ENCODE measurements at places on chromosomes 12 and 14.

GRCh38 chr12:109165599-109165998, 49.2 kb downstream of the ACACB start:
- DNase-seq = no peak

DNA sequence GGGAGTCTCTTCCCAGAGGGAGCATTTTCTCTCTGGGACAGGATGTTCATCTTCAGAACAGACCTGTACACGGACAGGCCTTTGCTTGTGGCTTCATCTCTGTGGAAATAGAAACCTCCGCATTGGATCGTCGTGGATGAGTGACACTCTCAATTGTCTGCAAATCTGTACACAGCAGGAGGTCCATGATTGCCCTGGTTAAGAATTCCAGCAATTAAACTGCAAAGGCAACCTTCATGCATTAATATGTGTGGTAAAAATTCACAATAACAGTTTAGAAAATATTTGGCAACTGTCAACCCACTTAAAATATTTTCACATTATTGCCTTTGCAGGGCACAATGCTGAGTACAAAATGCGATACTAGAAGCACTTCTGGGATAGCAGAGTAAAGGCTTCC, 149.8 kb upstream of the SFSWAP start:
- DNase-seq = no peak

DNA sequence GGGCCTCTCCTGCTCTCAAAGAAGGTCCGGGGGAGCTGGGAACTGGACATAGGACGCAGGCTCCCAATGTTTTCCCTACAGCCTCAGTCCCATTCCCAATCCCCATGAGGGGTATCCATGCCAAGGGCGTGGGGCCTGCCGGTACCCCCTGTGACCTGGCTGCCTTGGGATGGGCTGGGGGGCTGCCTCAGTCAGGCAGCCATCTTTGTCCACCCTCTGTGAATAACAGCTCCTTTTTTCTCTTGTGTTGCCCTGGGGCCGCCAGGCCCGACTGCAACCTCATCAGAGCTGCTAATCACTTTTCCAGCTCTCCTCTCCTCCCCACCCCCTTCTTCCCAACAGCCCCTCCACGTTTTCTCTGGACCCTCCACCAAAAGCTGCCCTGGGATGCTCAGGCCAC, 11.2 kb downstream of the FIGNL2 start:
- no peak for DNase-seq

DNA sequence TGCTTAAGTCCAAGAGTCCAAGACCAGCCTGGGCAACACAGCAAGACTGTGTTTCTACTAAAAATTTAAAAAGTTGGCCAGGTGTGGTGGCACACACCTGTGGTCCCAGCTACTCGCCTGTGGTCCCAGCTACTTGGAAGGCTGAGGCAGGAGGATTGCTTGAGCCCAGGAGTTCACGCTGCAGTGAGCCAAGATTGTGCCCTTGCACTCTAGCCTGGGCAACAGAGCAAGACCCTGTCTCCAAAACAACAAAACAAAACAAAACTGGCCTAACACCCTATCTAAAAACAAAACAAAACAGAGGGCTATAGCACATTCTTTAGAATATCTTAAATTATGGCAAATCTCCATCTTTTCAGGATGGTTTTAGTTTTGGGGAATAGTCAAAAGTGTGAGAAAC, 3.1 kb upstream of the LYZ start:
- DNase-seq = no peak
